ENCODE measurements at places on chromosomes 2 and 18. TPM values are rescaled to one million over a fixed set of nuclear protein-coding genes. Genes with fewer than 3 reads are reported as not detected.

DNA sequence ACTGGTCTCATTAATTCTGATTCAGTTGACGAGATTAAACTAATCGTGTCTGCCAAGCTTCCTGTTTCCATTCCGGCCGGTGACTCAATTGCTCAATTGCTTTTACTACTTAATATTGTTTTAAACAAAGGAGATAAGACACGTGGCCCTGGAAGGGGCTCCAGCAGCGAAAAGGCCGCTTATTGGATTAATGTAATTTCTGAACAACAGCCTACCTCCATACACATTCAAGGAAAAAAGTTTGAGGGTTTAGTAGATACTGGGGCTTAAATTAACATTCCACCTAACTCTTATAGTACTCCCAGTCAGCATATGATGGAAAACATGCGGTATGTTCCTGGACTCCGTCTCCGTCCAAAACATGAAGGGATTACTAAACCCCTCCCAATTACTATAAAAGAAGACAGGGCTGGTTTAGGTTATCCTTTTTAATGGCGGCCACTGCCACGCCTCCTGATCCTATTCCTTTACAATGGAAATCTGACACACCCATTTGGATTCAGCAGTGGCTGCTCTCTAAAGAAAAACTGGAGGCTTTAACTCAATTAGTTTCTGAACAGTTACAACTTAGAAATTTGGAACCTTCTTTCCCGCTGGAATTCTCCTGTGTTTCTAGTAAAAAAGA lies 27.1 kb downstream of the VPS54 start:
- no peaks in the 10 kb centered on the region for H3K27me3 ChIP-seq
- no peak overlapping the region for H3K4me3 ChIP-seq
- no peaks in the 10 kb centered on the region for H3K4me1 ChIP-seq

- H3K27me3 ChIP-seq: no peaks in the 10 kb centered on the region
- no peaks in the 10 kb centered on the region for H3K4me1 ChIP-seq
- no peak for DNase-seq
- H3K4me3 ChIP-seq: no peak overlapping the region
- no peak overlapping the region for H3K27ac ChIP-seq
Observed at GRCh38 chr18:12336887-12337286, 28.8 kb downstream of the TUBB6 start.

Gene GNLY
- 21.5 TPM for total RNA-seq

DNA sequence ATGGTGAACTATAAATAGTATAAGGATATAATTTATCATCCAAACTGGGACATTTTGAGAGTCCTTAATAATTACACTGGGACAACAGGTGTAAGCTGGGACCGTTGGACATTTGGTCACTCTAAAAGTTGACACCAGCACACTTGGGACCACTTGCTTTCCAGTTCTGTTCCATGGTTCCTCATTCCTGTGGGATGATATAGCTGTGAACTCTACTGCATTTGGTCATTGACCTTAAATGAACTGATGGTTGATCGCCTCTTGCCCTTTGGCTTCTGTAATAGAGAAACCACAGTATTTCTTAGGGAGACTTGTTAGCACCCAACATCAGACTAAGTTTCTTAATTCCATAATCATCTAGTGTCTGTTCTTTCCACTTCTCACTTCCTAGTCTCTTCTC lies 46.7 kb downstream of the EML6 start:
- DNase-seq: no peak
- no peaks in the 10 kb centered on the region for H3K27me3 ChIP-seq
- H3K36me3 ChIP-seq: no peaks in the 10 kb centered on the region
- no peaks in the 10 kb centered on the region for H3K4me1 ChIP-seq
- no peak overlapping the region for H3K4me3 ChIP-seq
- H3K27ac ChIP-seq: no peak overlapping the region

DNA sequence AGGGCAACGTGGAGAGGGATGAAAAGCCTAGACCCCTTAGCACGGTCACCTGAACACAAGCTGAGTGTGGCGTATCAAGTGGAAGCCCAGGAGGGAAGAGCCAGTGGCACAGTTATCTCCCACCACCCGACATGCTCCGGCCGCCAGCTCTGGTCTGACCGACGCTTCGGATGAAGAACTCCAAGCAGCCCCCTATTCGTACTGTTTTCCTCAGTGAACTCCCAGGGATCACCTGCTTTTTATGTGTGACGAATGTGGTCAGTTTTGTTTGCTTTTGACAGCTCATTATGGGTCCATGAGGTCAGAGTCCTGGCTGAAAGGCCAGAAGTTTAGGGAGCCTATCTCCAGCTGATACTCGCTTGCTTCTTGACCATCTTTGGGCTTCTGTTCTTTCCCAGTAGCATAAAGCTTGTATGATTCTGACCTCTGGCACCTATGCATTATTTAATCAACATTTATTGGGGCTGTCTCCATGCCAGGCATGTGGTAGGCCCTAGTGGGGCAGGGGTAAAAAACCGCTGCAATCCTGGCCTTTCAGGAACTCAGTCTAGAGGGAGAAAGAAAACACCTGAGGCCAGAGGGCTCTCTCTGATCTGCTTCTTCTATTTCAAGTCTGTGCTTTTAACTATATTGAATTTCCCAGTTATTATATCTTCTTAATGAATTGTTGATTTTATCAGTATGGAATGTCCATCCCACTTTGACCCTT lies 33.0 kb upstream of the MRPL33 start:
- H3K27ac ChIP-seq: peak overlapping the region; percentile 85
- no peak for DNase-seq
- H3K4me3 ChIP-seq: no peak overlapping the region
- H3K27me3 ChIP-seq: no peaks in the 10 kb centered on the region
- H3K4me1 ChIP-seq: peaks cover 30% of the 10 kb centered on the region

GRCh38 chr18:67600181-67601180 lies 84.0 kb upstream of the DSEL start:
- no peaks in the 10 kb centered on the region for H3K36me3 ChIP-seq
- no peak overlapping the region for H3K27ac ChIP-seq
- no peak overlapping the region for H3K4me3 ChIP-seq
- DNase-seq: no peak

Gene PPM1G
- total RNA-seq: 52.0 TPM

Gene KCNS3
- 28.7 TPM for total RNA-seq

Gene BUB1
- 4.8 TPM for total RNA-seq

- no peaks in the 10 kb centered on the region for H3K36me3 ChIP-seq
- H3K4me3 ChIP-seq: no peak overlapping the region
- no peaks in the 10 kb centered on the region for H3K4me1 ChIP-seq
- no peak overlapping the region for H3K27ac ChIP-seq
- DNase-seq: no peak
Observed at GRCh38 chr2:50344509-50345106, 687.3 kb downstream of the NRXN1 start.

Gene GTF2A1L
- not detected for total RNA-seq

Gene C2orf76
- total RNA-seq: 11.6 TPM

- DNase-seq: no peak
- H3K27ac ChIP-seq: no peak overlapping the region
- peaks cover 6% of the 10 kb centered on the region for H3K4me1 ChIP-seq
- no peaks in the 10 kb centered on the region for H3K27me3 ChIP-seq
- H3K4me3 ChIP-seq: no peak overlapping the region
Observed at GRCh38 chr2:134943540-134943939, 24.9 kb downstream of the CCNT2 start.

GRCh38 chr2:207055257-207055656 lies 110.5 kb downstream of the KLF7 start:
- DNase-seq: no peak
- no peaks in the 10 kb centered on the region for H3K4me1 ChIP-seq
- no peak overlapping the region for H3K4me3 ChIP-seq
- H3K36me3 ChIP-seq: no peaks in the 10 kb centered on the region
- no peaks in the 10 kb centered on the region for H3K27me3 ChIP-seq

Gene ATP6V1B1
- total RNA-seq: 2.2 TPM

- no peaks in the 10 kb centered on the region for H3K4me1 ChIP-seq
- H3K27ac ChIP-seq: no peak overlapping the region
- no peak overlapping the region for H3K4me3 ChIP-seq
- no peak for DNase-seq
Observed at GRCh38 chr2:176566961-176567360, 297.7 kb downstream of the MTX2 start.

DNA sequence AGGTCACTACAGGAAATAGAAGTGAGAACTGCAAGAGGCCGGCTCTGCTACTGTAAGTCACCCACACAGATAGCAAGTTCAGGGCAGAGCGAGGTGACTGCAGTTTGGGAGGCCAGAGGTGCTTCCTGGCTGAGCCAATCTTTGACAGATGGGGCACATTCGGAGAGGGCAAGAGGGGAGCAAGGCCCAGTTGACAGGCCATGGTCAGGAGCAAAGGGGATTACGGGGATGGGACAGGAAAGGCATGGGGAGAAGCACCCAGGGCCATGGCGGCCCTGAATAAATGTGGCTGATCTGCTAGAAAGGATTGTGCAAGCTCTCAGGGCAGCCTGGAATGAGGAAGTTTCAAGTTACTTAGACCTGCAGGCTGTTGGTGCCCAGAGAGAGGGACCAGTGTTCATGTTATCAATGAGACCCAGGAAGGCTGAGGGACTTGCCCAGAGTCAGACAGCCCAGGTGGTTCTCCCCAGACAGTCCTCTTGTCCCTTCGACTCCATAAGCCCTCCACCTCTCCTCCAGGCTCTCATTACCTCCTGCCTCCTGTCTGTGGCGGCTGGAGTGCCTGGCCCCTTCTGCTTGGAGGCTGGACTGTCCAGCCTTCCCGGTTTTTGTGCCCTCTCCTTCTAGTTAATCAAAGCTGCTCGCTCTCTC lies 123.3 kb downstream of the CTIF start:
- no peak overlapping the region for H3K4me3 ChIP-seq
- H3K4me1 ChIP-seq: peaks cover 33% of the 10 kb centered on the region
- peak overlapping the region; percentile 62 for H3K27ac ChIP-seq

DNA sequence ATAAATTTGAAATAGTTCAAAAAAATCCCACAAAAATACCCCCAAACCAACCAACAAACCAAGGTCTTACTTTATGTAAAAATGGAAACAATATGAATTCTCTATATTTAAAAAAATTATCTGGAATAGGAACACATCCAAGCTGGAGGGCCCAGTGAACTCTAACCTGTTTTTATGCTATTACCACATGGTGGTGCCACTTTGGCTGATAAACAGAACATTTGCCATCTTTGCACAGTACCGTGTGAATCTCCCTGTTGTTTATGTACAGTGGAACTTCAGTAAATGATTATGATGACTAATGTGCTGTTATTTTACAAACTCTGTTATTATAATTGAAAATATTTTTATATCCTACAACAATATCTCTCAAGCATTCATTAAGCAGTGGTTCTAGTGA lies 145.3 kb upstream of the SMAD7 start:
- H3K27me3 ChIP-seq: no peaks in the 10 kb centered on the region
- no peaks in the 10 kb centered on the region for H3K4me1 ChIP-seq
- no peak overlapping the region for H3K4me3 ChIP-seq
- H3K36me3 ChIP-seq: peaks cover 14% of the 10 kb centered on the region

GRCh38 chr2:46269544-46270273 lies 27.5 kb upstream of the EPAS1 start:
- no peaks in the 10 kb centered on the region for H3K36me3 ChIP-seq
- H3K27me3 ChIP-seq: no peaks in the 10 kb centered on the region
- DNase-seq: no peak
- no peak overlapping the region for H3K27ac ChIP-seq

- no peak overlapping the region for H3K4me3 ChIP-seq
- H3K36me3 ChIP-seq: peaks cover 8% of the 10 kb centered on the region
- no peaks in the 10 kb centered on the region for H3K27me3 ChIP-seq
- H3K27ac ChIP-seq: no peak overlapping the region
- H3K4me1 ChIP-seq: peaks cover 47% of the 10 kb centered on the region
- no peak for DNase-seq
Observed at GRCh38 chr2:144481666-144482065, 38.3 kb downstream of the ZEB2 start.

DNA sequence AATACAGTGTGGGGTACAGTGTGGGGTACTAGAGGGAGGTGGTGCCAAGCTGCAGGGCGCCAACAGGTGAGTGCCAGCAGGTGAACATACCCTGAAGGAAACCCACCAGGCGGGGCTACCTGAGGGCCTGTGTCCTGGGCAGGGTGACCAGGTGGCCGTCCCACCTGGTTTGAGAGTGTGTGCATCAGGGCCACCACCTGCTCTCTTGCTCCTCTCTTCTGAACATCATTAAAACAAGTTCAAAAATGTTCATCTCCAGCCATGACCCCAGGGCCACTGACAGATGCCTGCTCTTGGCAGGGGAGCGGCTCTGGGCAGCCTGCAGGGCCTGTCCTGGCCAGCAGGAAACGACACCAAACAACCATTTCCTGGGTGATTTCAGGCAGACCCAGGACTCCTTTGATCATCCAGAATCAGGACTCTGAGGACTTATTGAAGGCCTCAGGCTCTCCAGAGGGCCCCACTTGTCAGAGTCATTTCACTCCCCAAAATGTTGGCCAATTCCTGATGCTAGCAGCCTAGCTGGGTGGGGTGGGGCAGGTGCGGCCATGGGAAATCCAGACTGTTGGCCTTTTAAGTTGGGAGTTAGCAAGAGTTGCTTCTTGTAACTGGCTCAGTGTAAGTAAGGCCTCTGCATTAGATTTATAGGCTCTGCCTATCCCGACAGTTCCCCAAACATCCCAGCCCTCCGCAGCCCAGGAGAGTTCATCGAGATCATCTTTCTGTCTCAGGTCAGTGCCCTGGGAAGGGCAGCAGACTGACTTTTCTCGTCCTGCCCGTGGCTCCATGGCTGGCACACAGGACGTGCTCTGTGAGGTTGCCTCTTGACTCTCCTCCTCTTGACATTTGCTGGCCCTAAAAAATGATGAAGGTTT lies 111.5 kb upstream of the ZNF236 start:
- DNase-seq: no peak
- H3K27ac ChIP-seq: no peak overlapping the region
- H3K4me1 ChIP-seq: no peaks in the 10 kb centered on the region
- H3K36me3 ChIP-seq: no peaks in the 10 kb centered on the region

Gene SERPINB4
- not detected for total RNA-seq

- DNase-seq: no peak
- H3K27ac ChIP-seq: no peak overlapping the region
- no peaks in the 10 kb centered on the region for H3K36me3 ChIP-seq
- H3K4me3 ChIP-seq: no peak overlapping the region
Observed at GRCh38 chr2:96655526-96655925, 13.0 kb downstream of the FER1L5 start.

GRCh38 chr2:9461079-9461478 lies 13.3 kb upstream of the IAH1 start:
- no peaks in the 10 kb centered on the region for H3K27me3 ChIP-seq
- no peak overlapping the region for H3K27ac ChIP-seq
- H3K4me1 ChIP-seq: no peaks in the 10 kb centered on the region
- peaks cover 64% of the 10 kb centered on the region for H3K36me3 ChIP-seq
- no peak overlapping the region for H3K4me3 ChIP-seq

GRCh38 chr2:120224256-120224655 lies 1.1 kb upstream of the TMEM185B start:
- peaks cover 35% of the 10 kb centered on the region for H3K4me1 ChIP-seq
- no peak for DNase-seq

GRCh38 chr2:9905413-9905812 lies 46.1 kb upstream of the GRHL1 start:
- no peaks in the 10 kb centered on the region for H3K27me3 ChIP-seq
- no peaks in the 10 kb centered on the region for H3K4me1 ChIP-seq
- DNase-seq: no peak
- peaks cover 9% of the 10 kb centered on the region for H3K36me3 ChIP-seq
- no peak overlapping the region for H3K4me3 ChIP-seq

- DNase-seq: peak; percentile 61
- H3K4me1 ChIP-seq: peaks cover 48% of the 10 kb centered on the region
- no peaks in the 10 kb centered on the region for H3K27me3 ChIP-seq
Observed at GRCh38 chr2:64327510-64328414, 126.2 kb upstream of the LGALSL start.

GRCh38 chr2:84375020-84375419 lies 84.1 kb downstream of the SUCLG1 start:
- no peaks in the 10 kb centered on the region for H3K27me3 ChIP-seq
- H3K27ac ChIP-seq: no peak overlapping the region
- no peak for DNase-seq
- no peak overlapping the region for H3K4me3 ChIP-seq
- H3K36me3 ChIP-seq: no peaks in the 10 kb centered on the region

Data from lower lobe of right lung (tissue), 2 donors.